ENCODE measurements at places on chromosomes 16 and 17.

GRCh38 chr16:84339766-84340165 lies 28.6 kb upstream of the ATP2C2 start:
- DNase-seq, result no peak

DNA sequence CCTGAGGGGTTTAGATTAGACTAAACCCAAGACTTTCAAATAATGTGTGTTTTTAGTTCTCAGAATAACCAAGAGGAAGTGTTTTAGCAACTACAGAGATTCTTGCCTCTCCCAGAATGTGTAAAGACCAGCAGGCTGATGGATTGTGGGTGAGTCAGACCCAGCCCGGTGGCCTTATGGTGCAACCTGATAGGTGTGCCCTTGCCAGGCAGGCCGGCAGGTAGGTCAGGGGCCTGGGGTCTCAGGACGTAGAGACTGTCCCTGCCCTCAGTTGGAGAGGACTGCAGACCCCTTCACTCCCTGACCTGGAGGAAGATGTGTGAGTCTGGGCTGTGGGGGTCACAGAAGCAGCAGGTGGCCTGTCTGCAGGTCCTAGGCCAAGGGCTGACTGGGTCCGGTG lies 47.2 kb upstream of the ACSF3 start:
- no peak for DNase-seq

- peak; percentile 65 for DNase-seq
These were observed 2.3 kb upstream of the SLC16A11 start for GRCh38 chr17:7046127-7046724.

- DNase-seq, result peak; percentile 53
These were observed at the start of gene PIEZO1 for GRCh38 chr16:88785106-88785924. Gene PIEZO1 (minus strand): TSS chr16:88785220. CDS start chr16:88784964, 256 bp downstream.

DNA sequence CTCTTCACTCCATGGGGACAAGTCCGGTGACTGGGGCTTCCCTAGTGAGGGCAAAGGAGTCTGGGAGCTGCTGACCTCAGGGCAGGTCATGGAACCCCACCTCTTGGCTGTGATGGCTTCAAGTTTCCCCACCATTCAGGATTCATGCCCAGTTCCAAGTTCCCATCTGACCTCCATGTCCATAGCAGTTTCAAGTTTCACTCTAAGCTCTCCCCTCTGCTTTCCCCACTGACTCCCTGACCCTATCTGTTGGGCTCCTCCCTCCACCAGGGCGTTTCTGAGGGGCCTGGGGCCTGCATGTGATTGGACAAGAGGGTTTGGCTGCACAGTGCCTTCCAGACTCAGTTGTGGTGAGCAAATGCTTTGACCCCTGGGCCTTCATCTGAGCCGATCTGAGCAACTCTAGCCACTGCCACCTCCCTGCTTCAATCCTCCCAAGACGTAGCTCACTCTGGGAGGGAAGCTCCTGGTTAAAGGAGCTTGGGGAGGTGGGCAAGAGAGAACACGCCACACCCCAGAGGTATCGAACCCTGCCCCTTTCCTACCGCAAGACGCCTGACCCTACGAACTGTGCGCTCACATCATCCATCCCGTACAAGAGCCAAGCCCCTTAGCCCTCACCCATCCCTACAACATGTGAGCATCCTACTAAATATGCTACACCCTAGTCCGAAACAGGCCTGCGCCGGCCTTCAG lies 8.3 kb downstream of the ZNF629 start:
- DNase-seq, result peak; percentile 61

- DNase-seq, result no peak
These were observed 469.3 kb downstream of the XYLT1 start for GRCh38 chr16:17001471-17001870.

DNA sequence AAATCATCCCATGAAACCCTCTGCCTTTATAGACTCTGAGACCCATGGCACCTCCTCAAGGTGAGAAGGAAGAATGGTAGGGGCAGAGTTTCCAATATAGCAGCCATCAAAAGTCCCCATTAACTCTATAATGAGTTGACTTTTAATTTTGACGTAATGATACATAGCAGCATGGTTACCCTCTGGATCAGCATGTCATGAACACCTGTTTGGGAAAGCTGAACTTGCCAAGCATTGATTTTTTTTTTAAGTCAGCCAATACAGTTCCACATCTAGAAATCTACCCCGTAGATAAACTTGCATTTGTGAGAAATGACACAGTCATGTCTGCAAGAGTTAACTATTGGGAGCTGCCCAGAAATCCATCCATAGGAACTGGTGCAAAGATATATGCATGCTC lies 191.8 kb downstream of the TMEM114 start:
- no peak for DNase-seq

GRCh38 chr16:57045694-57046381 lies 46.5 kb upstream of the CPNE2 start:
- peak; percentile 71 for DNase-seq

DNA sequence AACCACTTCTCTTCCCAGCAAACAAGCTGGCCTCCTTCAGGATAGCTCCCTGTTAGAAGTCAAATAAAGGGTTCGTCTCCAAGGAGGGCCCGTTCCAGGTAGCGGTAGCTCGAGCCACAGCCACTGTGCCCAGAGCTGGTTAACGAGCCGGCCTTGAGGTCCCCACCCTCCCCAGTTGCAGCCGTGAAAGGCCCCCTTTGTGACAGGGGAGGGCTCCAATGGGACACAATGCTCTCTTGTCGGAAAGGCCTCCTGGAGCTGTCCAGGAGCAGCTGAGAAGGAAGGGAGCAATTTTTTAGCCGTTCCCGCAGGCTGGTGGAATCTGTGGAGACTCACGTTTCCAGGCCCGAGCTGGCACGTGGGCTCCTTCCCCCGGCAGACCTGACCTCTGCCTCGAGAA lies 29.9 kb upstream of the FOXF1 start:
- no peak for DNase-seq

- DNase-seq, result no peak
These were observed 54.5 kb upstream of the MTSS2 start for GRCh38 chr16:70740174-70740913.

DNA sequence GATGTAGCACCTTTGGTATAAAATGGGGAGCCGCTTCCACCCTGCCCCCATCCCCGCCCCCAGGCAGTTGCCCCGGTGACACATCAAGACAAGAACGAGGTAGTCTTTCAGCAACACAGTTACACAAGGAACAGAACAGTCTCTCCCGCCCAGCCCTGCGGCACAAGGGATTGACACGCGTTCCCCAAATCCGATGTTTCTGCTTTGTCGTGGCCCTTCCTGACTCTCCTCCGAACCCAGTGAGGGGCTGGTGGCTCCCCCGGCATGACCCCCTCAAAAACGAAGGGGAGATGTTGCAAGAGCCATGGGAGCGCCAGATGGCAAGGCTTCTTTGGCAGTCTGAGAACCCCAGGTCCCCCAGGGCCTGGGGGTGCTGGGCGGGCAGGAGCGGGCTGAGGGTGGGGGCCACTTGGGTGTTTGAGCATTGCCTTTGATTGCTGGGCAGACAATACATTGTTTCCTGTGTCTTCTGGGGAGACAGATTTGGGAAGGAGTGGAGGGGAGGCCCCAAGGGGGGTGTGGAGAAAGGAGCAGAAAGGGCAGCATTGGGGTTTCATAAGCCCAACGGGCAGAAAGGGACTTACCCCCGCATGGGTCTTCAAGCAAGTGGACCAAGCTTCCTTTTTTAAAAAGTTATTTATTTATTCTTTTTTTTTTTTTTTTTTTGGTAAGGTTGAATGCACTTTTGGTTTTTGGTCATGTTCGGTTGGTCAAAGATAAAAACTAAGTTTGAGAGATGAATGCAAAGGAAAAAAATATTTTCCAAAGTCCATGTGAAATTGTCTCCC lies 16.6 kb downstream of the COL1A1 start:
- DNase-seq, result no peak

- peak; percentile 81 for DNase-seq
These were observed at the start of gene PLEKHG4 for GRCh38 chr16:67279296-67280089. Gene PLEKHG4 (plus strand): TSS chr16:67279532. CDS start chr16:67280045, 513 bp downstream.

GRCh38 chr16:87678618-87679017 lies 76.3 kb downstream of the JPH3 start:
- peak; percentile 56 for DNase-seq

- no peak for DNase-seq
These were observed 180.0 kb downstream of the TOX3 start for GRCh38 chr16:52366983-52367382.

- DNase-seq, result peak; percentile 66
These were observed 190.4 kb downstream of the USP22 start for GRCh38 chr17:20852239-20852989.

- no peak for DNase-seq
These were observed 7.3 kb upstream of the RCVRN start for GRCh38 chr17:9912121-9913099.

DNA sequence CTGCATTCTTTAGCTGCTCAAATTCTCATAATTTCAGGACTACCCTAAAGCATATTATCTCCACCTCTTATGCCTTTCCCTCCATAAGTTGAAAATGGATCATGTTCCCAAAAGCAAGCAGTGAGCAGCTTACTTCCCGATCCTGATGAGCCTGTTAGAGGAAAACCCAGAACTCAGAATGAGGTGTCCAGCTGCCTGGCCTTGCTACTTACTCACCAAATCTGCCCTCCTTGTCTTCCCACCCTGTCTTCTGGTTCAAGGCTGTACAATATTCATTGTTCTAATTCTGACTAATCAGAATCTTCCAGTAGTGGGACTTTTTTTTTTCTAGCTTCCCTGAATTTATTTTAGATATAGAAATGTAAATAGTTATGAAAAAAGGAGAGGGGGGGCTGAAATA lies 10.8 kb downstream of the LYRM1 start:
- no peak for DNase-seq

- DNase-seq, result no peak
These were observed 251.9 kb upstream of the AXIN2 start for GRCh38 chr17:65813306-65813705.

GRCh38 chr16:74774223-74775139 lies at the start of gene FA2H:
Gene FA2H (minus strand): TSS chr16:74774820. CDS start chr16:74774755, 65 bp downstream.
- DNase-seq, result peak; percentile 88

- DNase-seq, result no peak
These were observed 731.8 kb downstream of the CDH11 start for GRCh38 chr16:64390102-64390501.

- no peak for DNase-seq
These were observed at the start of gene CASKIN1 for GRCh38 chr16:2196162-2196980. Gene CASKIN1 (minus strand): TSS chr16:2196605. CDS start chr16:2196432, 173 bp downstream.

DNA sequence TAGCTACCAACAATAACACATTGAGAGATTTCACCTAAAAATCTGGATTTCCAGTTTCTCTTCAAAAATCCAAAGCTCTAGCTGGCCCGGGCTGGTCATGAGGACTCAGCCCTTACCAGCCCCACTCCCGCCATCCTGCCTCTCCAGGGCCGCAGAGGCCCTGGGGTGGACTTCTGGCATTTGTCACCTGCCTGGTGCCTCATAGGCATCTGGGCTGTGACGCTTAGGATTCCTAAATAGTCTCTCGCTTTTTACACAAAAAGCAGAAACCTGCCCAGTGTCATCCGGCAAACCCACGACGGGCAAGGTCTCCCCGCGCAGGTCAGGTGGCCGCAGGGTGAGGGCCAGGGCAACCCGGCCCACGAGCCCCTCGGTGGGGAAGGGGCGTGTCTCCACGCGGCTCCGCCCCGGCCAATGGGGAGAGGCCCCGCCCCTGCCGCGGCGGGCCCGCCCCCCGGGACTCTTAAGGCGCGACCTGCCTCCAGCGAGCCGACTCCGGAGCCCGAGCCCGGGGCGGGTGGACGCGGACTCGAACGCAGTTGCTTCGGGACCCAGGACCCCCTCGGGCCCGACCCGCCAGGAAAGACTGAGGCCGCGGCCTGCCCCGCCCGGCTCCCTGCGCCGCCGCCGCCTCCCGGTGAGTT lies at the start of gene VASN:
TSS of gene VASN (plus strand) at position 492 of the 644 bp plus-strand sequence. CDS start 9,030 bp downstream, outside the sequence.
- DNase-seq, result peak; percentile 83

- no peak for DNase-seq
These were observed 3.9 kb downstream of the GCGR start for GRCh38 chr17:81807839-81808238.

DNA sequence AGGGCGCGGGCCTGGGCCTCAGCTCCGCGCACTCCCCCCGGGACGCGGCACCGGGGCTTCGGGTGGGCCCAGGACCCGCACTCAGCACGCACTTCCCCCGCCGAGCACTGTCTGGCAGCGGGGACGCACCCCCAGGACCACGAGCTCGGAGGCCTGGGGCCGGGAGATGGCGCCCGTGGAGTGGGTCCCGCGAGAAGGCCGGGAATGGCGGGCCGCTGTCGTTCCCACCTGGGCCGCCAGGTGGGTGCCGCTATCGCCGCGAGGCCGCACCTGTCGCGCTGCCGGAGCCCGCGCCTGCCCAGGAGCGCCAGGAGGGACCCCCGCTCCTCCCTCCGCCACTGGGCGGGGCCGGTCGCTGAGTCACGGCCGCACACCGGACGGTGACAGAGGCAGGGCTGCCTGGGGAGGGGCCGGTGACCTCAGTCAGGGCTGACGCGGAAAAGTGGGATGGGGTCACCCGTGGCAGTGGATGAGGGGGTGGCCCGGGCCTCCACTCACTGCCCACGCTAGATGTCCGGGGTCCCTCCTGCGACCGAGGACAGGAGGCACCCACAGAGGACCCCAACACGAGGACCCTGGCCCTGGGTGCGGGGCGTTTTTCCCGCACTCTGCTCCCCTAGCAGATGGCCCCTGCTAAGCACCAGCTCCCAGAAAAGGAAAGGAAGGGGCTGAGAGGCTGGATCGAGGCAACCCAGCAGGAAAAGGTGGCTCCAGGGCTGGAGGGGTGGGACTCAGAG lies 6.9 kb upstream of the ACTG1 start:
- DNase-seq, result peak; percentile 68

DNA sequence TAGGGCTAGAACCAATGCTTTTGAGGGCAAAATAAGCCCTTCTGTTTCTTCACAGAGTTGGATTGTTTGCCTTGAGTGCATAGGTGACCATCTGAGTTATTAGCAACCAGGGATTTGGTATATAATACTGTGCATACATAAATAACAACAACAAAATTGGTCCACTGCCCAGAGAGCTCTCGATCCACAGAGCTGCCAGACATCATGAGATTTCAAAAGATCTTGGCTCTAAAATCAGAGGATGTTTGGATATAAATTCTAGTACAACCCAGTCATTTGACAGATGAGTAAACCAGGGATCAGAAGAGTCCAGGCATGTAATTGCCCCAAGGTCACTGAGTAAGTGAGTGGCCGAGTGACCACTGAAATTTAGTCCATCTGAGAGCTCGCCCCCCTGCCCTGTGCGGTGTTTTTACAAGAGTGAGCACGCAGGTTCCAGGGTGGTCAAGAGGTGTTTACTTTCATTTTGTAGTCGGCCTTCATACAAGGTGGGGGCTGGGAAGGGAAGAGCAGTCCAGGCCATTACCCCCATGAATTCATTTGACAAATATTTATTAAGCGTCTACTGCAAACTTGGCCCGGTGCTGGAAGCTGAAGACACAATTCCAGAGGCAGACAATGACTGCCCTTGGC lies 1.8 kb upstream of the MT2A start:
- no peak for DNase-seq

DNA sequence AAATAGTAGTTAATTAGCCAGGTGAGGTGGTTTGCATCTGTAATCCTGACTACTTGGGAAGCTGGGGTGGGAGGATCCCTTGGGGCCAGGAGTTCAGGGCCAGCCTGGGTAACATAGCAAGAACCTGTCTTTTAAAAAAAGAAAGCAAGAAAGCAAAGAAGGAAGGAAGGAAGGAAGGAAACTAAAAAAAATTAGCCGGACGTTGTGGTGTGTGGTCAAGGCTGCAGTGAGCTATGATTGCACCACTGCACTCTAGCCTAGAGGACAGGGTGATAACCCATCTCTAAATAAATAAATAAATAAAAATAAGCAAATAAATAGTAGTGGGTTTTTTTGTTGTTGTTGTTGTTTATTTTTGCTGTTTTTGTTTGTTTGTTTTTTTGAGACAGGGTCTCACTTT lies 39.3 kb upstream of the MAP2K6 start:
- DNase-seq, result no peak

- DNase-seq, result no peak
These were observed 17.4 kb downstream of the KRT24 start for GRCh38 chr17:40686192-40686591.

GRCh38 chr16:83438326-83438725 lies 369.5 kb upstream of the HSBP1 start:
- no peak for DNase-seq

GRCh38 chr17:62688398-62689160 lies 61.1 kb downstream of the MRC2 start:
- DNase-seq, result no peak

All from WTC11 (cell line).